ENCODE measurements at places on chromosomes 3 and 15.

DNA sequence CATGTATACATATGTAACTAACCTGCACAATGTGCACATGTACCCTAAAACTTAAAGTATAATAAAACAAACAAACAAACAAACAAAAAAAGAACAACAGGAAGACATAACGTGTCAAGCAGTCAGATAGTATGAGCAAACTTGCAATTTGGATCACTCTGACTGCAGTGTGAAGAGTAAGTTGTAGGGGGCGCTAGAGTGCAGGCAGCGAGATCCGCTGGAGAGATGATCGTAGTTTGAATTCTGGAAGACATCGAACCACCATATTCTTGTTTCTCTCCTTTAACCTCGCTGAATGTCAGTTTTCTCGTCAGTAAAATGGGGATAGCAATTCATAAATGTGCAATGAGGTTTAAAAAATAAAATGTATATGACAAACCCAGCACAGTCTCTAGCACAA is 165.2 kb upstream of the LMCD1 start:
- DNase-seq: no peak

GRCh38 chr3:186515125-186515524 is 29.1 kb downstream of the CRYGS start:
- DNase-seq: no peak

- peak; percentile 81 for DNase-seq
These were observed 20.3 kb upstream of the ABTB1 start for GRCh38 chr3:127652246-127652995.

- no peak for DNase-seq
These were observed 26.0 kb downstream of the SV2B start for GRCh38 chr15:91126080-91126479.

- DNase-seq: no peak
These were observed 30.4 kb upstream of the ZNF639 start for GRCh38 chr3:179292450-179292849.

- peak; percentile 51 for DNase-seq
These were observed 4.2 kb upstream of the NPHP3 start for GRCh38 chr3:132726341-132726823.

Measured in astrocyte of the hippocampus (primary cell).